ENCODE measurements at places on chromosomes 7 and 10.

DNA sequence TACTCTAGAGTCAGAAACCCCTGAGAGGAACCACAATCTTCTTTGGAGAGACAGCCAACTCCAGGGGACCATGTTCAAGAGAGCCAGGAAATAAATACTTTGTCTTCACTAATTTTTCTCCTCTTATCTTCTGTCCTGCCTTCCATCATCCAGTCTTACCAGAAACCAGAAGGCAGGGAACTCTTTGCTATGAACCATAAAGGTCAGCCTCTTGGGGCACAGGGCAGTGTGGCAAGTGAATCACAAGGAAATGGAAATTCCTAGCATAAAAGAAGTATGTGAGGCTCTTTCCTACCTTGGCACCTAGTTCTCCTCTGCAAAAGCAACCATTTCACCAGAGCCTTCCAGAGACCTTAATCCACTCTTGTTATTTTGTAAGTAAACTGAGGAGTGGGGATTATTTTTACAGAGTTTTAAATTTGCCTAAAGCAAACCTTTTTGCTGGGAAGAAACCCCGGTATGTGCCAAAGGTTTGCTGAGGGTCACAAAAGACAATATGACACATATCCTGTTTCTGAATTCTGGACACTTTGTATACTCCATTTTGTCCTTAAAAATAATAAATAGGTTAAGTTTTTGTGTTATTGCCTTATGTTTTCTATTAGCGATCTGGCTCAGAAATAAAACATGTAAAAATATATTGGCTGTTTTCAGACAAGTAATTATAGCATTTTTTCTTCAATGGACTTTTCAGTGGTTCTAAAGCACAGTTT, 87.1 kb downstream of the ADAM22 start:
- DNase-seq: no peak

- peak; percentile 35 for DNase-seq
Measured at GRCh38 chr10:5595994-5596471, 70.4 kb downstream of the ASB13 start.

DNA sequence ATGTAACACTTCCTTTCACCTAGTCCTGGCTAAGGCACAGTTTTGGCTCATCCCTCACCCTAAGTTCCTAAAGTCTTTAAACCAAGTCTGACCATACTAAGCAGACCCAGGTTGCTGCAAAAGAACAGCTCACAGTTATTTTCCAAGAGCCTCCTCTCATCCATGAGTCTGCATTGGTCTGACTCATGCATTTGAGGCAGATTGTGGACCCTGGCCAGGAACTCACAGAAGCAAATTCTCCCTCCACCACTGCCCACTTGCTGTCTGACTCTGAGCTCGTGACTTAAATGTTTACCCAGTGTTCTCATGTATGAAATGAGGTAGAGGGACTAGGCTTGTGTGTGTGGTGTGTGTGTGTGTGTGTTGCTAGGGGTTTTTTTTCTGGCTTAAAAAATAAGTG, 1272.8 kb downstream of the TYW1 start:
- peak; percentile 63 for DNase-seq

GRCh38 chr7:3092468-3092867, 48.8 kb upstream of the CARD11 start:
- no peak for DNase-seq

GRCh38 chr7:107856806-107857540, 34.0 kb upstream of the DLD start:
- no peak for DNase-seq

- no peak for DNase-seq
Measured at GRCh38 chr7:151436446-151437158, 3.3 kb downstream of the CRYGN start.

DNA sequence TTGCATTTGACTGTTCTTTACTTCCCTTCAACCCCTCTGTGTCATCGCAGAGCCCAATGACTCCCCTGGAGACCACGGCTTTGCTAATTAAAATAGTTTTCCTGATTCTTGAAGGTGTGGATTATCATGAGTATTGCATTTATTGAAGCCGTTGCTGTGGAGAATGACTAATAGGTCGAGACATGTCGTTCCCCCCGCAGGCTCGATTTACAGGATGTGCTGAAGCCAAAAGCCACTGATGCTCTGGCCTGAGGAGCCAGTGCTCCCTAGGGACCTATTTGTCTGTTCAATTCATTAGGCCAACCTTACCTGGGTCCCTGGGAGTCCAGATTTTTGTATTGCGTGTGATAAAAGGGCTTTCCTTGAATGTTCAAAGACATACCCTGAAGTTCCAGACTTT, 102.3 kb downstream of the NPTX2 start:
- DNase-seq: no peak

- DNase-seq: no peak
Measured at GRCh38 chr10:84038035-84038434, 101.3 kb upstream of the GHITM start.

DNA sequence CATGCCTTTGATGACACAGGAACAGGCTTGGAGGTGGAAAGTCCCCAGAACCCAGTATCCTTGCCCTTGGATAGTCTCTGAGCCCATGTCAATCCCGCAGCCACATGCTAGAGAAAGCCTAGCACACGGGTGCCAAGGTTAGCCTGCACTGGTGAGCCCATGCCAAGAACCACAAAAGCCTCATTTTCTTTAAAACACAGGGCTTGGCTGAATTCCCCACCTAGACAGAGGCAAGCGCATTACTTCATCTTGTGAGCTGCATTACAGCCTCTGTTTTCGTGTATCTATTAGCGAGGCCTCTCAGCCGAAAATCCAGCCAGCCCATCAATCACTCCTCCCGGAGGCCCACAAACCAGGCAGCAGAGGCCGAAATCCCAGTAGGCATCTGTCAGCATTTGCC, 314.9 kb upstream of the AUTS2 start:
- no peak for DNase-seq

DNA sequence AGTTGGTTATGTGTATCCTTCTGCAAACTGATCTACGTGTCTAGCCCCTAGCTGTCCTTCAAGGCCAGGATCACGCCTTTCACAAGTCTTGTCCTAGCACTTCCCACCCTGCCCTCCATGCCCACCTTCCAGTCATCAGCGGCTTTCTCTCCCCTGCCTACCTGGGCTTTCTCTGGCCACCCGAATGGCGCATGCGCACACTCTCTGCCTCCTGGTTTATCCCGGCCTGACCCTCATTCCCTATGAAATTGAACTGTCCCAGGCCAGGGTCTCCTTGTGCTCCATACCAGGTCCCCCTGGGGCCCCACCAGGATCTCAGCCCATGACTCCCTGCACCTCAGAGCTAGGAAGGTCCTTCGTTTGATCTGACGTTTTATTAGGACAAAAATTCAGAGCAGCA, 31.6 kb upstream of the CTBP2 start:
- DNase-seq: no peak

GRCh38 chr10:80444124-80444523, 10.0 kb upstream of the TSPAN14 start:
- no peak for DNase-seq

GRCh38 chr10:98758463-98758862, 311.7 kb upstream of the HPS1 start:
- DNase-seq: no peak

DNA sequence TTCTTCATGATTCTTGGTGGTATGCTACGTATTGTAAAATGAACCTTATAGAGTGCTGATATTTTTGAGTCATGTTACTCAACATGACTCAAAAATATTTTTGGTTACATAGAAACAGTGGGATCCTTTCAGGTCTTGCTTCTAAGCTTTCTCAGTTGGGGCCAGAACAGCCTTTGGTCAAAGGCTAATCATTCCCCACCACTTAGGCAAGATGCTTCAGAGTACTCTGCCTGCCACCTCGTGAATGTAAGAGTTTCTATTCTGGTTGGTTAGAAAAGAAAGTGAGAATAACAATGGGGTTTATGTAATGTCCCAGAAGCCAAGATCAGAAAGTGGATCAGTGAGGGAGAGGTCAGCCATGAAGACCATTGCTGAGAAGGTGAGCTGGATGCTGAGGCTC, 327.8 kb downstream of the TCERG1L start:
- DNase-seq: no peak

- DNase-seq: no peak
Measured at GRCh38 chr7:26699766-26700165, 164.6 kb downstream of the SKAP2 start.

DNA sequence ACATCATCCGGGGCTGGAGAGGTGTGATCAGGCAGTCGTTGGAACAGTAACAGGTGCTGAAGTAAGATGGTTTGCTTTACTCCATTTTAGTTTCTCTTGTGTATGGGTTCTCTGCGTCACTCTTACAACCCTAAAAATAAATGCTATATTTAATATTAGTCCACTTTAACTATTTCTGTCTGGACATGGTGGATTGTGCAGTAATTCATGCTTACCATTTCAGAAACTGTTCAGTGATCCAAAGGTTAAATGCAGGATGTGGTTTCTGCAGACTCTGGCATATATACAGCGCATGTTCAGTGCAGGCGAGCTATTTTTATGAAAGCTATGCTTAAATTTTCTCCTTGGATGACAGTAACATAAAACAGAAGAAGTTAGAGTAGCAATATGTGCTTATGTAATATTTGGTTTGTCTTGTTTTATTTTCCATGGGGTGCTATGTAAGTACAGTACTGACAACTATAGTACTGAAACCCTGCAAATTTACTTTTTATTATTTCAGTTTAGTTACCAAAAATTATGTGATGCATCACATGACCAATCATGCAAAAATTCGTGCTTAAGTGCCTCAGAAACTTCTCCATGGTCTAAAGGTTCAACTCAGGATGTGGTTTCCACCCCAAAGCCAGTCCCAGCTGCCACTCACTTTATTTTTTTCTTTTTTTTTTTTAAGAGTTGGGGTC, 46.6 kb upstream of the GRID1 start:
- no peak for DNase-seq

- peak; percentile 93 for DNase-seq
Measured at GRCh38 chr7:116210345-116211005, at the start of gene TES. TSS of gene TES (plus strand) at chr7:116210539. CDS start at chr7:116210708, 169 bp downstream.

DNA sequence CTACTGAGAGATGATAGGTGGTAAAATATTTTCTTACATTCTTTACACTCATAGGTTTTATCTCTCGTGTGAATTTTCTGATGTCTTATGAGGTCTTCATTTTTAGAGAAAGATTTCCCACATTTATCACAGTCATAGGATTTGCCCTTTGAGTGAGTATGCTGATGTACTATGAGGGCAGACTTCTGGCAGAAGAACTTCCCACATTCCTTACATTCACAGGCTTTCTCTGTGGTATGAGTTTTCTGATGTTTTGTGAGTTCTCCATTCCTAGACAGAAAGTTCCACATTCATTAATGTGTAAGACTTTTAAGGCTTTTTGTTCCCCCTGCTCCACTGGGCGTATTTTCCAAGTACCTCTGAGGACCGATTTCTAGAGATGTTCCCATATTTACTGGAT, 23.5 kb downstream of the ZNF25 start:
- DNase-seq: no peak

DNA sequence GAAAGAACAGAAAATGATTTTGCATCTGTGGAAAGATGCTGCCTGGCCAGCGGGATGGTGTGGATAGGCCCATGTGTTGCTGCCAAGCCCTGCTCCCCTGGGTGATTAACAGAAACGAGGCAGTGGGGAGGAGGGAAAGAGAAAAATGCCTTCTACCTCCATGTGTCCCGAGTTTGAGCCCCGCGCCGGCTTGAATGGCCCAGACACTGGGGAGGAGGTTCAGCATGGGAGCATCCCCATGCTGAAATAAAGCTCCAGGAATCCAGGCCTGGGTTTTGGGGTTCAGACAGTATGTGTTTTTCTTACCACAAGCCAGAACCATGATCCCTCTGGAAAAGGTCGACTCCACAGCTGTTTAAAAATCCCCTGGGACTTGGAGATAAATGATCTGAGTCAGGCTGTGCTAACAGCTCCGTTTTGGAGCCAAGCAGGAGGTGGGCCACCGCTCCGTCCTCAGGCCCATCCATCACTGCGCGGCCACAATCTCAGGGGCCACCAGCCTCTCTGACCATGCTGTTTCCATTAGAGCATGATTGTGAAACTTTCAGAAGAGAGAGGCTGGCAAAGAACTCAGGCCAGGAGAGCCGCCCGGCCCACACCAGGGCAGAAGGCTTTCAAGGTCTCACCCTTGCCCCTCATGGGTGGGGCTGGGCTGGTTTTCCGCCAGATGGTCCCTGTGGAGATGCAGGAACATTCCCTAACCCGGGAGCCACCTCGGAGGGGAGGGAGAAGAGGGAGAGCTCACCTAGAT, 299.7 kb downstream of the ZEB1 start:
- DNase-seq: peak; percentile 12

DNA sequence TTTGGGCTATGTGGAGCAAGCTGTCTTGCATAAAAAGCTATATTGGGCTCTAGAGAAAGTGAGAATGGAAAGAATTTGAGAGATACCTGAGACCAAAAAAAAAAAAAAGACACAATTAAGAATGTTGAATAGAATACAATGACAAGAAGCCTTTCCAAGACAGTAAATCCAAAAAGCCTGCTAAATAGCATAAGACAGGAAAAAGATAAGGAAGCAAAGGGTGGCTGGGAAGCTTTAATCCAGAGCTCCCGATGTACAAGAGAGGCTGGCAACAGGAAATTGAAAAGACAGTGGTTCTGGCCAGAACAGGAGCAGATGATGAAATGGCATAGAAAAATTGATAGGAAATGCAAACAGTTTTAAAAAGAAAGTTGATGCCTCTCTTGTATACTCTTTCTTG, 174.9 kb downstream of the CACNA2D1 start:
- DNase-seq: peak; percentile 60

- DNase-seq: no peak
Measured at GRCh38 chr10:89330537-89331212, 2.9 kb downstream of the IFIT3 start.

GRCh38 chr7:156993021-156993924, 17.2 kb downstream of the MNX1 start:
- no peak for DNase-seq

GRCh38 chr7:13802651-13803050, 186.8 kb downstream of the ETV1 start:
- DNase-seq: no peak

DNA sequence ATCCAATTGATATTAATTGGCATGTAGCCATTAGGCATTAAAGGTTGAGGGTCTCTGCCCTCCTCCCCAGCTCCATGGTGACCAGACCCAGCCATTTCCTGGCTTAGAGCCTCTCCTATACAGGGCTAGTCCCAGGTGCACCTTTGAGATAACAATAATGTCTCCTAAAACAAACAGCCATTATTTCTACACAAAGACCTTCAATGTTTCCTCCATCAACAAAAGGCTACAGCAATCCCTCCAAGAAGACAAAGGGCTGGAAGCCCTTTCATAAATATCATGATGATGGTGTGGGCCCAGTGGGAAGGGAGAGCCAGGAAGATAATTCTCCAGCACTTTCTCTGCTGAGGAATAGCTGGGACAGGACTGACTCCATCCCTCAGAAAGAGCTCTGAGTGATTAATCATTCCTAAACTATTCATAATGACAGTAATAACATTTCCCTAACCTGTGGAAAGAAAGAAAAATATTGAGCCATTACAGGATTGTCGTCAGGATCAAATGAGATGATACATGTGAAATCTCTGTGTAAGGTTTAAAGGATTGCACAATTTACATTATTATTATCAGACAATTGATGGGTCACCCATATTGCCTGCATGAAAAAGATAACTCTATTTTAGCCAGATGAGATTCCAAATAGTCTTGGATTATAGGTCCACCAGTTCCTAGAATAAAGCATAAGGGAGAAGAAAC, 10.2 kb downstream of the PKD2L1 start:
- peak; percentile 75 for DNase-seq

- DNase-seq: no peak
Measured at GRCh38 chr7:157693071-157693520, 356.3 kb downstream of the DNAJB6 start.

GRCh38 chr10:11533328-11533781, 78.1 kb downstream of the USP6NL start:
- no peak for DNase-seq

GRCh38 chr10:103854686-103855391, 537 bp downstream of the SH3PXD2A start:
- peak; percentile 56 for DNase-seq

Data from NCI-H69 (cell line).